ENCODE measurements at places on chromosomes 5 and 9.

- no peak for DNase-seq
These were observed 4.4 kb upstream of the ZDHHC12 start for GRCh38 chr9:128728298-128728697.

GRCh38 chr9:126346031-126346430 is 19.4 kb downstream of the MVB12B start:
- no peak for DNase-seq

GRCh38 chr5:153896117-153896516 is 142.6 kb downstream of the FAM114A2 start:
- no peak for DNase-seq

- DNase-seq: no peak
These were observed 145.6 kb downstream of the CNTLN start for GRCh38 chr9:17280350-17281012.

DNA sequence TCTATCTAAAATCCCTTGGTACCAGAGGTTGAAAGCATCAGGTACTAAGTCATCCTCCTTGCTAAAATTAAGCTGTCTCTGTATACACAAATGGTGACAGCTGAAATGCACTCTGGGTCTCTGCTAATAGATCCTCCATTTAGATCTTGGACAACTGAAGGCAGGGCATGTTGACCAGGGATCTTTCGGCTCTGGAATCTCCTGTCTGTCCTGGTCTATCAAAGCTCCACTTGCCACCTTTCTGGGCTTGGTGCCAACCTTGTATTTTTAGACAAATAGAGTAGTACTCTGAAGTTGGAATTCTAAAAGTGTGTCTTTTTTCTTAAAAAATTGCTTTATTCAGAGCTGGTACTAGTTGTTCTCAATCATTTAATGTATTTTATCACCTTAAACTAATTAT is 135.2 kb upstream of the HMHB1 start:
- no peak for DNase-seq

DNA sequence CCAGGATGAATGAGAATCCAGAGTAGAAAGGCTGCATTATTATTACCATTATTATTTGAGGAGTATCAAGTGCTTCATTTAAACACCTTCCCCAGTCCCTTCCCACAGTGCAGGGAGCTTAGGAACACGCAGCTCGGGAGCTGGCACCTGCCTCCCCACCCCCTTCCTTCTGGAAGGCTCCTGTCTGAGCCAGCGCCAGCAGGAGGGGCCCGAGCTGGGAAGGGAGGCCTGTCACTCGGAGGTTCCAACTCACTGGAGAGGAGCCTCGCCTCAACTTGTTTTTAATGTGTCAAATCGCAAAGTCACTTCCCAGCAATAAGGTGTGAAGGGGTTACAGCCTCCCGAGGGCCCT is 156.4 kb upstream of the IRX4 start:
- DNase-seq: no peak

GRCh38 chr5:94157704-94158539 is 416.5 kb upstream of the POU5F2 start:
- no peak for DNase-seq

- no peak for DNase-seq
These were observed 20.5 kb downstream of the EQTN start for GRCh38 chr9:27276193-27277030.
